CD4-positive, alpha-beta T cell treated with Interleukin-4 for 4 hours (primary cell): ENCODE measurements at places on chromosomes 6 and 20.

- peak; percentile 15 for DNase-seq
Measured at GRCh38 chr6:7324520-7324919, 11.5 kb upstream of the SSR1 start.

GRCh38 chr6:37362101-37362828 is 8.5 kb downstream of the RNF8 start:
- DNase-seq, result no peak

DNA sequence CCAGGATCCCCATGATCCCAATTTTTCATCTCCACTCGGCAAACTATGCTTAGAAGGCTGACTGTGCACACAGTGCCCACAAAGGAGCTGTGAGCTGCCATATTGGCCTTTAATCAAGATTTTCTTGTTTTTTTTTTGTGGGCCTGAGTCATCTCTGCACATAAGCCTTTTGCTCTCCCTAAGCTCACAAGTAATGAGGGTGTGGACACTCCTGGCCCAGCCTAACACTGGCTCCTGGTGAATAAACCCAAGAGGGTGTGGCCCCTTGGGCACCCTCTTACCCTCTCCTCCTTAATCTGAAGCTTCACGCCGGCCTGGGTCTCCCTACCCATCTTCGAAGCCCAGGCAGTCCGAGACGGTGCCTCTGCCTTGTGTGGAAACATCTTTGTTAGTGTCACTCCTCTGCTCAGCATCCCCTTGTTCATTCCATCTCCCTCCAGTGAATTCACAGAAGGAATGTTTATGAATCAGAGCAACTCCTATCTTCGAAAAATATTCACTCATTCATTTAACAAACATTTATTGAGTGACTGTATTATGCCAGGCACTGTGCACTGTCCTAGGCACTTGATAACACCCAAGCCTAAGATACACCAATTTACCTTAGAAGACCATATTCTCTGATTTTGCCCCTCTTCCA is 22.2 kb upstream of the MRPS10 start:
- no peak for DNase-seq

- DNase-seq, result no peak
Measured at GRCh38 chr6:26366504-26366903, 1.5 kb downstream of the BTN3A2 start.
